ENCODE measurements at places on chromosomes 2 and 18.

GRCh38 chr2:169105476-169105875 lies 36.1 kb downstream of the DHRS9 start:
- DNase-seq: no peak

DNA sequence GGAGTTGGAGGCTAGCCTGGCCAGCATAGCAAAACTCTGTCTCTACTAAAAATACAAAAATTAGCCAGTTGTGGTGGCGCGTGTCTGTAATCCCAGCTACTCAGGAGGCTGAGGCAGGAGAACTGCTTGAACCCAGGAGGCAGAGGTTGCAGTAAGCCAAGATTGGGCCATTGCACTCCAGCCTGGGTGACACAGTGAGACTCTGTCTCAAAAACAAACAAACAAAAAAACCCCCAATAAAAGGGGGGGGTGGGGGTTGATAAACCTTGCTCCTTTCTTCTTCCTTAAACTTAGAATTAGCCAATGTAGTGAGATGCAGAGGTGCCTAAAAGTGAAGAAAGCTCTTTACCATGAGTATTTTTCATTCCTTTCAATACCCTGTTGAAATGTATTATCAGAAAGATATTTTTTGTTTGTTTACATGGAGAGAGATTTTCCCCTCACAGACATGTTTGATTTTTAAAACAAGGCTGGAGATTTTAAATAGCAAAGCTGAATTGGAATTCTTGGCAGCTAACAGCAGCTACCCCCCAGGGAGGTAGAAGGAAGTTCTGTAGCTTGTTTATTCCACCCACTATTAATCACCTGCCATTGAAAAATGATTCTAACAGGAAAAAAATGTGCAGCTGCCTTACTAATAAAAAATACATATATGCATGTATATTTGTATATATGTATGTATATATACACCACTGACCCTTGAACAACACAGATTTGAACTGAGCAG lies 48.6 kb downstream of the GYPC start:
- no peak for DNase-seq

DNA sequence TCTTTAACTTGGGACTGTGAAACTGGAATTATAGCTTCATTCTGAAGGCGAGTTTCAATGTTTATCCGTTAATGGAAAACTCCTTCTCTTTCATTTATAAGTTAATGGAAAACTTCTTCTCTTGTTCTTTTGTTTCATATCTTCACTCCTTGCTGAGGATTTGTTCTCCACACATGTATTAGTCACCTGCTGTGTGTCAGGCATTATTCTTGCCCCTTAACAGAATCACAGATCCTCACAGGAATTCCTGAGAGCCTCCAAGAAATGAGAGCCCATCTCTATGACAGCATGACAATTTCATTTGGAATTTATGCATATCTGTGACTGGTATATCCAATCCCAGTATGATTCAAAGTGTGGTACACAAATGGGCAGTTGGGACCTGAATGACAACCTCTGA lies 545.8 kb downstream of the BCL11A start:
- no peak for DNase-seq

DNA sequence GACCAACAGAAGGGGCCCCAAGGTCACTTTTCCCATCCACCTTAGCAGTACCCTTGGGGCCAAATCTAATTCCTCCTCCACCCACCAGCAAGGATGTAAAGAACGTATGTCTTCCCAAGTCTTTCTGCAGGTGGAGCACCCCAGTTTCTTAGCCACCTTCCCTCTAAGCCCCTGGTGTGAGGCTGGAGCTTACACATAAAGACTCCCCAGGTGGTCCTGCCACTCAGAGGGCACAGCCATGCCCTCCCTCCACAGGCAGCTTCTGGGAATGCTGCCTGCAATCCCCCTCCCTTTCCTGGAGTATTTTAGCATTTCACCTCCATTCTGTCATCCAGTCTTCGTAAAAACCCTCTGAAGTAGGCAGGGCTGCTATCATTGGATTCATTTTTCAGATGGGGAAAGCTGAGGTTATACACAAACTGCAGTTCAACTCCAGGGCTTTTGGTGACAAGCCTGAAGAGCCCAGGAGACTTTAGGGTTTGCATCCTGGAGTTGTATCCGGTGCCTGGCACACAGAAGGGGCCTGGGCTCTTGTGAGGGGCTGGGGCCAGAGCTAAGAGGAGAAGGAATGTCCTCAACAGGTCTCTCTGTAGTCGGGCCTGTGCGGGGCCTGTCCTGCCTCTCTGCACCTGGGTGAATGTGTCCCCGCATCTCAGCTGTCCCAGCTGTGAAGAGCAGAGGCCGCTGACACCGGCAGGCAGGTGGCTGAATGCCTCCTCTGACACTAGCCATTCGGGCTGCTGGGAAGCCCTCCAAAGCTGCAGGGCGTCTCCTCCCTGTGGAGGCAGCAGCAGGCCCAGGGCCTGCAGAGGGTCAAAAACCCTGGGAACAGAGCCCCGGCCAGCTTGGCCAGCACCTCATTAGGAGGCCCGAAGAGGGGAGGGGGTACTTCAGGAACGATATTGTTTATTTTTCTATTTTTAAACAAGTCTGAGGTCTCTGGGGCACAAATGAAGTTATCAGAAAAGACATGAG lies 27.6 kb downstream of the CIB4 start:
- DNase-seq: no peak

GRCh38 chr2:148922062-148922461 lies 47.0 kb downstream of the KIF5C start:
- no peak for DNase-seq

DNA sequence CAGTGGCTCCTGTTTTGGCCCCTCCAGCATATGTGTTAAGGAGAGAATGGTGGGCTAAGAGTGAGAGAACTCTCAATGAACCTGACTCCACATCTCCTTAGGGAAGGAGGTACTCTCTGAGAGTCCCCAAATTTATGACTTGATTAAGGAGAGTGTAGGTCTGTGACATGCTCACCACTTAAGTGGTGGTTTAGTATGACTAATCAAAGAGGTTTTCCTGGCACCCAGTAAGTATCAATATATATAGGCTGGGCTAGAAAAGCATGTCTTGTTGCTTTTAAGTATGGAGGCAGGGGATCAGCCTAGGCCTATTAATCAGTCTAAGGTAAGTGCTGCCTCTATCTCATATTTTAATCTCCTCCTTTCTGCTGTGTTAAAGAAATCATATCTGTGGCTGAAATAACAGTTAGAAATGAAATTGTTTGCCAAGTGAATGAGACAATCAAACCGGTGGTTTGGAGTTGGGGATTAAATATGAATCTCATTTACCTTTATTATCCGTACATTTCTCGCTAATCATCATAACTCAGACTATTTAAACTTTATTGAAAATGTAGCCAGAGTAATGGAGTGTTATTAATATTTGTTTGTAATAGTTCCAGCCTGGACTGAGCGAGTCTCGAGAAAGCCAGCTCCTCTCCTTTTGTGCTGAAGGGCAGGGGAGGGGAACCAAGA lies 107.7 kb upstream of the MEIS1 start:
- no peak for DNase-seq

GRCh38 chr2:133461484-133461883 lies 106.8 kb downstream of the NCKAP5 start:
- DNase-seq: no peak

DNA sequence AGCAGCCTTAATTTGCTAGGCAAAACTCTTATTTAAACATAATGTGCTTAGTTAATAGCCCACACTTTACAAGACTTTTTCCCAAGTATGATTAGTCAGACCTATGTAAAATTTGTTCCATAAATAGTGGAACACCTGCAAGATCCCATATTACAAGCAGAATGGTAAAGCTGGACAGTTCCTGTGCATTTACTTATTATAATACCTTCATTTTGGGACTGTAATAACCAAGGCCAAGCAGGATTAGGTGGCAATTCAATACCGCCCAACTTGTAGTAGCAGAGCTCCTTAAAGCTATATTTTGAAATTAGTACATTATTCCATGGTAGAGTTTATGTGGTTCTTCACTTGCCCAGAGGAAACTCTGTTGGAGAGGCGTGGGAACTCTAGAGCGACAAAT lies 431.5 kb upstream of the MMADHC start:
- no peak for DNase-seq

GRCh38 chr2:129763966-129764365 lies 215.5 kb upstream of the RAB6C start:
- DNase-seq: no peak

DNA sequence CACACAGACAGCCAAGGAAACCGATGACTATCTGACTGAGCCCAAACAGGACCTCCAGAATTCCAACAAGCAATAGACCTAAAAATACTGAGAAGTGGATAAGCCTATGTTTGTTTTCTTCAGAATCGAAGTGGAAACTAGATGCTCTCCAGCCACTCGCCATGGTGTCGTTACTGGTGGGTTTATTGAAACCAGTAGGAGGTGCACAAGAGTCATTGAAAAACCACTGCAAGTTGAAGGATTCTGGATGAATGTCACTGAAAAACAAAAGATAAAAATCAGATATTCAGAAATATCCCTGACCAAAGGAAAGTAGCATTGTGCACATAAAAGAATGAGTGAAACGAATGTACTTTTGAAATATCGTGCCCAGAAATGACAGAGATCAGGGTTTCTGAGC lies 15.3 kb downstream of the TM4SF20 start:
- DNase-seq: no peak

- no peak for DNase-seq
Measured at GRCh38 chr2:75311993-75312392, 112.7 kb upstream of the TACR1 start.

DNA sequence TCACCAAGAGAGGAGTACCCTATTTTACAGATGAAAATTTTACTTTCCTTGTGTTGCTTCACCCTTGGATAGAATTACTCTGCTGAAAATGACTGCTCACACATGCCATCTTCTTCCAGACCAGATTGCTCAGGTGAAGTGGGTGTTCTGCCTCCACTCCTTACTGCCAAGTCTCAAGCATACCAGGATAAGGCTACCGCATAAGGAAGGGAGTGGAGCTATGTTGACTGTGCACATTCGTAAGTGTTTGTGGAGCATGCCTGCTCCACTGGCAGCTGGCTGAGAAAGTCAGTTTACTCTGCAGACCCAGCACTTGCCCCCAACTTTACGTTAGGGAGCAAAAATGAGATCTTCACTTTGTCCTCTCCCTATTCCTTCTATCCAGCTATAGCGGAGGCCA lies 405.0 kb upstream of the DDX18 start:
- no peak for DNase-seq

DNA sequence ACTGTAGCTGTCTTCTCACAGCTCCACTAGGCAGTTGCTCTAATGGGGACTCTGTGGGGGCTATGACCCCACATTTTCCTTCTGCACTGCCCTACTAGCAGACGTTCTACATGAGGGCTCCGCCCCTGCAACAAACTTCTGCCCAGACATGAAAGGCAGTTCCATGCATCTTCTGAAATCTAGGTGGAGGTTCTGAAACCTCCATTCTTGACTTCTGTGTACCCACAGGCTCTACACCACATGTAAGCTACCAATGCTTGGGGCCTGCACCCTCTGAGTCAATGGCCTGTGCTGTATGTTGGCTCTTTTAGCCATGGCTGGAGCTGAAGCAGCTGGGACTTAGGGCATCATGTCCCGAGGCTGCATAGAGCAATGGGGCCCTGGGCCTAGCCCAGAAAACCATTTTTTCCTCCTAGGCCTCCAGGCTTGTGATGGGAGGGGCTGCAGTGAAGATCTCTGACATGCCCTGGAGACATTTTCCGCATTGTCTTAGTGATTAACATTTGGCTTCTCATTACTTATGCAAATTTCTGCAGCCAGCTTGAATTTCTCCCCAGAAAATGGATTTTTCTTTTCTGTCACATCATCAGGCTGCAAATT lies 123.0 kb downstream of the MYCN start:
- DNase-seq: no peak

- no peak for DNase-seq
Measured at GRCh38 chr18:58061349-58061748, 17.3 kb downstream of the NEDD4L start.

GRCh38 chr2:46521215-46521683 lies 41.9 kb downstream of the TMEM247 start:
- DNase-seq: no peak

GRCh38 chr2:237315170-237315828 lies 98.7 kb downstream of the COL6A3 start:
- peak; percentile 27 for DNase-seq

- no peak for DNase-seq
Measured at GRCh38 chr2:78154586-78154985, 632.4 kb upstream of the LRRTM4 start.

- DNase-seq: no peak
Measured at GRCh38 chr2:69827796-69828540, 1.5 kb upstream of the GMCL1 start.

GRCh38 chr18:51390702-51391101 lies 193.2 kb upstream of the MEX3C start:
- no peak for DNase-seq

GRCh38 chr18:79368681-79369080 lies 27.0 kb upstream of the NFATC1 start:
- no peak for DNase-seq

DNA sequence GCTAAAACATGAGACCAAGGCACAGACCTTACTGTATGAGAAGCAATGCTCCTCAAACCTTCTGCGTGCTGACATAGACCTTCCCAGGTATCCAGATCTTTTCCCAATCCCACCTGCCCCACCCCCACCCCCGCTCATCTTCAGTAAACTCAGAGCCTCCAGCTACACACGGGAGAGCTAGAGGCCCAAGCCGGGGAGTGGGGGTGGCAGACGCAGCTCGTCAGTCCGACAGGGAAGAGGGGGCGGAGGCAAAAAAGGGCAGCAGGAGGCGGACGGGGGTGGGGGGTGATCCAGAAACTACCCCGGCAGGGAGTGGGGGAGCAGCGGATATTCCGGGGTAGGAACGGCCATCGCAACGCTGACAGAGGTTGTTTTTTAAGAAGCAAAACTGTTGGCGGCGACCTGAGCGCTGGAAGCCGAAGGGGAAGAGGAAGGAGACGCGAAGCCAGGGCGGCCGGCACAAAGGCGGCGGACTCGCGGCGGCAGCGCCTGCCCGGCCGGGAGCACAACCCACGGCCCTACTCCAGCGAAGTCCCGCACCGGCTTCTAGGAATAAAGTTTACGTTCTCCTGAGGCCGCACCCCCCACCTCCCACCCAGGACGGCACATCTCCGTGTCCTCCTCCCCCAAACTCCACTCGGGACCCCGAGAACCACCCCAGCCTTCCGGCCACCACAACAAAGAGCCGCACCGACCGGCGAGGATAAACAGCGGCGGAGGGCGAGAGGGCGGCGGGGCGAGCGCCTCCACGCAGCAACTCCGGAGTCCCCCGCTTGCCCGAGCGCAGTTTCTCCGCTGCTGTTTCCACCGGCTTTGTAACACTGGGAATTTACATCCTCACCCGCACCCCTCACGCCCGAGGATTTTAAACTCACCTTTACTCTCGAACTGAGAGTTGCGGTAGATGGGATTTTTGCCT lies 722 bp downstream of the BAZ2B start:
- peak; percentile 78 for DNase-seq

DNA sequence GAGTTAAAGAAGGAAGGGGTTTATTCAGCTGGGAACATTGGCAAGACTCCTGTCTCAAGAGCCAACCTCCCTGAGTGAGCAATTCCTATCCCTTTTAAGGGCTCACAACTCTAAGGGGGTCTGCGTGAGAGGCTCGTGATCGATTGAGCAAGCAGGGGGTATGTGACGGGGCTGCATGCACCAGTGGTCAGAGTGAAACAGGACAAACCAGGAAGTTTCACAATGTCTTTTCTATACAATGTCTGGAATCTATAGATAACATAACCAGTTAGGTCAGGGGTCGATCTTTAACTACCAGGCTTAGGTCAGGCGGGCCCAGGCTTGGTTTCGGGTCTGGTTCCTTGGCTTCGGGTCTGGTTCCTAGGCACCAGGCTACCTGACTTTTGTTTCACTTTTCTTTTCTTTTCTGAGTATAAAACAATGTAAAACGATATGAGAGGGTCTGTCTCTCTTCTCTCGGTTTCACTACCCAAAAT lies 30.1 kb upstream of the LIPG start:
- DNase-seq: no peak

GRCh38 chr2:100038011-100038410 lies 104.4 kb downstream of the AFF3 start:
- DNase-seq: no peak

- no peak for DNase-seq
Measured at GRCh38 chr2:201130524-201131186, 14.7 kb downstream of the CFLAR start.

All from neuronal stem cell (in vitro differentiated cells).